ENCODE measurements at places on chromosomes 6 and 20. TPM values are rescaled to one million over a fixed set of nuclear protein-coding genes. Genes with fewer than 3 reads are reported as not detected.

The SIGLEC1 gene
- total RNA-seq: 28.2 TPM

The GTF2H4 gene
- total RNA-seq: 11.9 TPM

The DAAM2 gene
- total RNA-seq: 154 TPM

The XKR7 gene
- not detected for total RNA-seq

GRCh38 chr6:30781395-30781742 is 37.0 kb upstream of the IER3 start:
- no peak for DNase-seq

DNA sequence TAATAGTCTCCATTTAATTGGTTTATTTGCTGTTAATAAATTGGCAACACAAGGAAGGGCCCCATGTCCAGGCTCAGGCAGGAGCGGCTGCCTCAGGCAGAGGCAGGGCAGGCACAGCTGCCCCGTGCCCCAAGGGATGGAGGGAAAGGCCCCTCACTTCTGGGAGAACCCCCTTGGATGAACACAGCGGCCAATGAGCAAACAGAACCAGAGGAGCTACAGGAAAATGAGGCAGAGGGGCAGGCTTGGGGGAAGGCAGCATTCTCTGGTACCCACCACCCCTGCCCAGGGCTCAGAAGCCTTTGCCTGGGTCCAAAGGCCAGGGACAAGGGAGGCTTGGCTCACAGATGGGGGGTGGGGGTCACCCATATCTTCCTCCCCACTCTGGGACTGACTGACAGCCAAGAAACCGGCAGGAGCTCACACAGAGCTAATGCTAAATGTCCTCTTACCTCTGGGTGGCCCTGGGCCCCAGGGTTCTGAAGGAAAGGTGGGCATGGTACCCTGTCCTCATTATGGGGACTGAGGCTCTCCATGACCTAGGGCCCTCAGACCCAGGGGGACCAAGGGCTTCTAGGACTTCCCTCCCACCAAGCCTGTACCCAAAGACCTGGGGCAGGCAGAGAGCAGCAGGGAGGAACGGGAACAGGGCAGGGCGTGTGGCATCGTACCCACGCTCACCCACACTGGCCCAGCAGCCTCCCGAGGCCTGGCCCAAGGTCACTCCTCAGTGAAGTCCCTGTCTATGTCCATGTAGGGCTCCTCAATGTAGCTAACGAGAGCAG is 47.0 kb downstream of the MYH7B start:
- DNase-seq: no peak

GRCh38 chr20:21102603-21103311 is 3.4 kb downstream of the LINC00237 start:
- no peak for DNase-seq

DNA sequence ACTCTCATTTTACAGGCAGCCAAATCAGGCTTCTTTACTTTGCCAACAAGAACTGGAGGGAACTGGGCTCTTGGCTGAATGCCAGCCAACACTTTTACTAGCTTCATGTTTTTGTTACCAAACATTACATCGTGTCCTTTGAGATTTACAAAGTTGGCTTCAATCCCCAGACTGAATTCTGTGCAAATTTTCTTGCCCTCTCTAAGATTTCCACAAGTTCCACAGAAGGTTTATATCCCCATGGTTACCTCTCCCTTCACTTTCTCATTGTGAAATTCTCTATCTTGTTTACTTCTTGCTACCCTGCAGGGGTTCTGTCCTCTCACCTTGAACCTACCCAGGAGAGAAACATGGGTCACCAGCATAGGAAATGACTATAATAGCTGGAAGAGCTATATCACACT is 37.6 kb upstream of the PLCB1 start:
- peak; percentile 47 for DNase-seq

DNA sequence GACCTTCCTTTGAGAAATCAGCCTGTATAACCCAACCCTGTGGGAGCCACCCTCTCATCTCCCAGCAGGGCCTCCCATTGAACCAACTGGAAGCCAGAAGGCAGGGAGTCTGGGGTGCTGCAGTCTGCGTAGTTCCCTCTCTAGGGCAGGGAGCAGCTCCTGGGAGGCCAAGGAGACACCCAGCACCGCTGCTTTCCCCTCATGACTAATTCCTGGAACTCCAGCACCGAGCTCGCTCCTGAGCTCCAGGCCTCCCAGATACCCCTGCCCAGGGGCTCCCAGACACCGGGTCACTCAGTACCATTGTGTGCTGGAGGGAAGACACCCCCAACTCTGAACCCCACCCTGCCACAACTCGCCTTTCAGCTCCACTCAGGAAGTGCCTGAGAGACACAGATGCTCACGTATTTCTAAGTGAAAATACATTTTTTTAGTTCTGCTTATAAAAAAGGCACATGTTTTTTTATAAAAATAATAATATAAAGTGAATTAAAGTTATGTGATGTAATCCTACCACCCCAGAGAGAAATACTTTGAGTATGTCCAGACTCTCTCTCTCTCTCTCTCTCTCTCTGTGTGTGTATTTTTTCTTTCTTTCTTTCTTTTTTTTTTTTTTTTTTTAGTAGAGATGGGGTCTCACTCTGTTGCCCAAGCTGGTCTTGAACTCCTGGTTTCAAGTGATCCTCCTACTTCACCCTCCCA is 17.5 kb downstream of the PIM1 start:
- no peak for DNase-seq

GRCh38 chr6:6736791-6737654 is 148.5 kb downstream of the LY86 start:
- no peak for DNase-seq
